Hematopoietic multipotent progenitor cell (in vitro differentiated cells): ENCODE measurements at places on chromosomes 6 and 20.

DNA sequence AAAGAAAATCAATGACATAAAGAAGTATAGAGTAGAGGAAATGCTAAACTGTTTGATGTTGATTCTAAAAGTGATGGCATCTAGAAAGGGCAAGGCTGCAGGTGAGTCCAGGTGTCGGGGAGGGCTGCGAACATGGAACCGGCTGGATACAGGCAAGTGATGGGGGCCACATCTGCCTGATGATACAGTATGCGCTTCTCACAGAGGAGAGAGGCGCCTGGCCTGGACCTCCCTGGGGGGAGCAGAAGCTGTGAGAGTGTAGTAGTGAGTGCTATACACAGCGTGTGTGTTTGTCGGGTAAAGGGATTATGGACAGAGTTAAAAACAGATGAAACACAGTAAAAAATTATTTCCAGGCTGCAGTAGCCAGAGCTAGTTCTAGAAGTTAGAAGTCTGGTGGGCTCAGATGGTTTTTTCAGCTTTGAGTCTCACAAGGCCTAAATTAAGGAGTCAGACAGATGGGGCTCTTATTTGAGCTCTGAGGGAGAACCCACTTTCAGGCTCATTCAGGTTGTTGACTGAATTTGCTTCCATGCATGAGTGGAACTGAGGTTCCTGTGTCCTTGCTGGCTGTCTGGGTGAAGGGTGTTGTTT is 195.8 kb upstream of the ARG1 start:
- no peak for DNase-seq

DNA sequence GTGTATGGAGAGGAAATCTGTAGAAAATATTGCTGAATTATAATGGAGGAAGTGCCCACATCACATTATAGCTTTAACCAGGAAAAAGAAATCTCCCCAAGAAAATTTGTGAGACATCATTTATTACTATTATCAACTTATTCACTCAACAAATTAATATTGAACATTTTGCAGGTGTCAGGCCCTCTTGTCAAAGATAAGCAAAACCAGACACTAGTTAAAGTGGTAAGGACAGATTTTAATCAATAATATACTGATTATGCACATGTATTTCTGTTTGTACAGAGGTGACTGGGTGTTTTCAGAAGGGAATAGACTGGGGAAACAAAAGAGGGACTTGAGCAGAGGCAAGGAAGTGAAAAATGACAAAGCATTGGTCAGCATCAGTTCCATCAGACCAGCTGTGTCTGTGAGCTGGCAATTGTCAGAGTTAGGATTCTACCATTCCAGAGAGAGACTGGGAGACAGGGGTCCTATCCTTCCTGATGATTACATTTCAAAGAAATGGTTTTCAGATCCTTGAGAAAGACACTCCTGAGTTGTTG is 519.2 kb downstream of the UTRN start:
- no peak for DNase-seq

- no peak for DNase-seq
These were observed 21.6 kb upstream of the CCN2 start for GRCh38 chr6:131972741-131973140.

GRCh38 chr6:163962627-163963117 is 548.2 kb downstream of the QKI start:
- no peak for DNase-seq

DNA sequence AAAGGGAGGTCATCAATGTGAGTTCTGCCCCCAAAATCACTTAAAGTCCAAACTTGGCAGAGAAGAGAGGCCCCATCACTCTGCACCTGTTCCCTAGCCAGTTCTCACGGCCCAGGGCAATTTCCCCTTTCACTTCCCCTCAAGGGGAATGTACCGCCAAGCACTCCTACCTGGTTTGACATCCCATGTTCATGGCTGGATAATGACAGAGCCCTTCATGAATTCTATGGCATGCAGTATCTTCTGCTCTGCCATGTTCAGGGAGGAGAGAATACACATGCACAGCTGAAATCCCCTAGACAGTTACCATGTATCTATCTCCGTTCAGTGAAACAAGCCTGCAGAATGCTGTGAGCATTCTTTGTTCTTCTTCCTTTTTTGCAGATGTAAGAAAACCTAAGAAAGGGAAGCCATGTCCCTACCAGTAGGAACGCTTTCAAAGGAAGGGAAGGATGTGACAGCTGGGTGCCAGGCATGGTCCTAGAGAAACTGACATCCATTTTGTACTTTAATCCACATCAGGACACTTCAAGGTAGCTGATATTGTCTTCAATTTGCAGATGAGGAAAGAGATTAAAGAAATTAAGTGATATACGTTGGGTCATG is 79.8 kb upstream of the ARID1B start:
- DNase-seq, result no peak
